ENCODE measurements at places on chromosomes 13 and 19.

GRCh38 chr19:18464646-18465045 lies 26.7 kb upstream of the ISYNA1 start:
- no peak for DNase-seq

DNA sequence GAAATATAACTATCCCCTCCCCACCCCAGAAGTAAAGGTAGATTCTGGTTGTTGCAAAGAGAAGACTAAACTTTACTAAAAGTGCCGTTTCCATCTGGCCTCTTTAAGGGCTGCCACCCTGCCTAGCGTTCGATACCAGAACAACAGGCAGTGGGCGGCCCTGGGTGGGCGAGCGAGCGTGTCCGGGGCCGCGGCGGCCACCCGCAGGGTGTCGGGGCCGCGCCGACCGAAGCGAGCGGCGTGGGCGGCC lies 2.6 kb downstream of the FGF9 start:
- DNase-seq = no peak

- DNase-seq = no peak
These were observed 90.5 kb downstream of the STK24 start for GRCh38 chr13:98486412-98486811.

GRCh38 chr19:38679839-38680238 lies 32.4 kb downstream of the ACTN4 start:
- DNase-seq = no peak

DNA sequence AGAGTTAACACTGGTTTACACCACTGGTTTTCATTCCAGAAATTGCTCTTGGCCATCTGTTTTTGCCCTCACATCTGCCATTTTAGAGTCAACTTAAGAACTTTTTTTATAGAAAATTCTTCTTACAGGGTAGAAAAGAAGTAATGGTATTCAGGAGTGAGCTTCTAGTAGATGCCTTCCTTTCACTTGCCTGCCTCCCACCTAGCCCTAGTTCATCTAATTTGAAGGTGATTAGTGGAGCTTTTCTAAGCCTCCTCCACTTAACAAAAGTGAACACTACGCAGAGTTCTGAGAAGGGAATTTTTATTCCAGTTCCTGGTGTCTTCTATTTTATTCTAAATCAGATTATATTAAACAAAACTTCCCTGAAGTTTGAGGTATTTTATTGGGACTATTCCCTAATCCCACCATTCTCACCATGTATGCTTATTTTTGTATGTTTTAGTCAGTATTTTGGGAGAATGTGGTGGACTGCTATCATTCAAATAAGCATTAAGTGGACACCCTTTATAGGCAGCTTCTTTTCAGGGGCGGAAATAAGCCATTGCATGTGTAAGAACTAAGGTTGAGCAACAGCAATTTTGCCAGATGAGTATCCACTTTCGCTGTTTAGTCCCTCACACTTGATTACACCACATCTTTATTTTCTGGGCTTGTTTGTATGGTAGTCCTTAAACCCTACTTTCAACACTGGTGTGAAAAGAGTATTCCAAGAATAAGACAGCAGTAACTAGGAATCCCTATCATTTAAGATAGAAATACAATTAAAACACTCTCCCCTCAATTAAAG lies 156.9 kb downstream of the ENOX1 start:
- no peak for DNase-seq

GRCh38 chr13:26872525-26873385 lies 112.2 kb upstream of the GPR12 start:
- DNase-seq = peak; percentile 48

- DNase-seq = no peak
These were observed 64.7 kb downstream of the ZNF823 start for GRCh38 chr19:11674067-11674492.

DNA sequence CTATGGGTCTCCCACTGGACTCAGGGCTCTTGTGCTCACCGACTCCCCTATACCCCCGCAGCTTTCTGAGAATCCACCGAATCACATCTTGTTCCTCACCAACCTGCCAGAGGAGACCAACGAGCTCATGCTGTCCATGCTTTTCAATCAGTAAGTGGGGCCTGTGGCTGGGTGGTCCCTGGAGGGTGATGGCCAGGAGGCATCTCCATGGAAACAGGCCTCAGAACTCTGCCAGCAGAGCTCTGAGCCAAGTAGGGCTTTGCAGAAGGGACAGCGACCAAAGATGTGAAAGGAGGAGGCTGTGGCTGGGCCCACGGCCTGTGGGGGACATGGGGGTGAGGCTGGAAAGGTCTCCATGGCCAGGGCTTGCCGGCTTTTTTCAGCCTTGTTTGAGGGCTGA lies 11.8 kb upstream of the MIA start:
- no peak for DNase-seq

Measured in activated T-cell treated with anti-CD3 and anti-CD28 coated beads for 48 hours (primary cell).